ENCODE measurements at places on chromosomes 13 and 19. TPM values are rescaled to one million over a fixed set of nuclear protein-coding genes. Genes with fewer than 3 reads are reported as not detected.

DNA sequence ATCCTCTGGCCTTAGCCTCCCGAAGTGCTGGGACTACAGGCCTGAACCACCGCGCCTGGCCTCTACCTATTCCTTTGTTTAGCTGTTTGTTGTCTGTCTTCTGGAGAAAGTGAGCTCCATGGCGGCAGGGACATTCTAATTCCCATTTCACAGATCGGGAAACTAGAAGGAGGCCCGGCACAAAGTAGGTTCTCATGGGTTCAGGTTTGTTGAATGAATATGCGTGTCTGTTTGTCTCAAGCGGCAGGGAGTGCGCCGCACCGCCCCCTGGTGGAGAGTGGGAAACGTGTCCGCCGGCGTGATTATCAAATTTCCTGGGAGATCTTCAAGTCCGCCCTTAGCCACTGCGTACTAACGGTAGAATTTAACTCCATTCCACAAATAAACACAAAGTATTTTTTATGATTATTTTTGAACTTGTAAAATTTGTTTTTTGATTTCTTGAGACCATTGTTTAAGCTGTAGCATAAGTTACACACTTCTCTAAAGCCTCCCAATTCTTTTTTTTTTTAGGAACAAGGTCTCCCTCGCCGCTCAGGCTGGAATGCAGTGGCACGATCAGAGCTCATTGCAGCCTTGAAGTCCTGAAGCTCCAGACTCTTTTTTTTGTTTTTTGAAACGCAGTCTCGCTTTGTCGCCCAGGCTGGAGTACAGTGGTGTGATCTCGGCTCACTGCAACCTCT is 8.9 kb upstream of the CCDC9 start:
- H3K27ac ChIP-seq = peak overlapping the region; percentile 62
- no peak overlapping the region for H3K4me3 ChIP-seq

GRCh38 chr13:86052141-86052540 is 252.9 kb upstream of the SLITRK6 start:
- H3K4me1 ChIP-seq = no peaks in the 10 kb centered on the region
- H3K36me3 ChIP-seq = no peaks in the 10 kb centered on the region
- H3K27ac ChIP-seq = no peak overlapping the region
- H3K4me3 ChIP-seq = no peak overlapping the region

Gene CATSPERD
- total RNA-seq = not detected

- peak overlapping the region; percentile 92 for H3K4me3 ChIP-seq
- peaks cover 5% of the 10 kb centered on the region for H3K27me3 ChIP-seq
- DNase-seq = peak; percentile 70
- H3K36me3 ChIP-seq = peaks cover 6% of the 10 kb centered on the region
- H3K4me1 ChIP-seq = peaks cover 29% of the 10 kb centered on the region
These were observed 755 bp upstream of the RAB3A start for GRCh38 chr19:18204394-18205199.

GRCh38 chr13:47142105-47142504 is 245.3 kb upstream of the HTR2A start:
- H3K27ac ChIP-seq = no peak overlapping the region
- H3K36me3 ChIP-seq = no peaks in the 10 kb centered on the region
- peaks cover 2% of the 10 kb centered on the region for H3K27me3 ChIP-seq

DNA sequence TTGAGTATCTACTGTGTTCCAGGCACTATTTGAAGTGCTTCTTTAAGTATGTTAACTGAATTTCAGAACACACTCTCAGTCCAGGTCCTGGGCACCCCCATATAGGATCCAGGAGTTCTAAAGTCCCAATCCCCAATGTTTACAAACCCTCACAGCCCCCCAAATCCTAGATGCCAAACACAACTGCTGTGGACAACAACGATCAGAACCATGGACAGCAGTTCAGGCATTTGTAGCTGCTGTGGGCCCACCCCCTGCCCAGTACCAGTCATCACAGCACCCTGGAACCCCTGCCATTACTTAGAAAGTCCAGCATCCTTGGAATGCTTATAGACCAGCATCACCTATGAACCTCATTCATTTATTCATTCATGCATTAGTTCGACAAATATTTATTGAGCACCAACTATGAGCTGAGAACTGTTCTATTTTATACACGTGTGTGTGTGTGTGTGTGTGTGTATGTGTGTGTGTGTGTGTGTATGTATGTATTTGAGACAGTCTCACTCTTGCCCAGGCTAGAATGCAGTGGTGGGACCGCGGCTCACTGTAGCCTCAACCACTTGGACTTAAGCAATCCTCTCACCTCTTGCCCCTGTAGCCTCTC is 19.3 kb upstream of the SDHAF1 start:
- no peak for DNase-seq
- H3K27me3 ChIP-seq = peaks cover 13% of the 10 kb centered on the region
- no peaks in the 10 kb centered on the region for H3K36me3 ChIP-seq

Gene TDRD3
- 22.5 TPM for total RNA-seq

DNA sequence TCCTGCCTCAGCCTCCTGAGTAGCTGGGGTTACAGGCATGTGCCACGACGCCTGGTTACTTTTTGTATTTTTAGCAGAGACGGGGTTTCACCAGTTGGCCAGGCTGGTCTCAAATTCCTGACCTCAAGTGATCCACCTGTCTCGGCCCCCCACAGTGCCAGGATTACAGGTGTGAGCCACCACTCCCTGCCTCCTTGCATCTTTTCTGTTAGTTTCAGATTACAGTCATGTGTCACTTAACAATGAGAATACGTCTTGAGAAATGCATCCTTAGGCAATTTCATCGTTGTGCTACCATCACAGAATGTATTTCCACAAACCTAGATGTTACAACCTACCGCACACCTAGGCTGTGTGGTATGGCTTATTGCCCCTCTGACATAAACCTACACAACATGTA is 180.4 kb downstream of the TM9SF2 start:
- H3K4me1 ChIP-seq = no peaks in the 10 kb centered on the region
- no peak overlapping the region for H3K27ac ChIP-seq
- no peak for DNase-seq
- H3K27me3 ChIP-seq = no peaks in the 10 kb centered on the region
- peaks cover 1% of the 10 kb centered on the region for H3K36me3 ChIP-seq

DNA sequence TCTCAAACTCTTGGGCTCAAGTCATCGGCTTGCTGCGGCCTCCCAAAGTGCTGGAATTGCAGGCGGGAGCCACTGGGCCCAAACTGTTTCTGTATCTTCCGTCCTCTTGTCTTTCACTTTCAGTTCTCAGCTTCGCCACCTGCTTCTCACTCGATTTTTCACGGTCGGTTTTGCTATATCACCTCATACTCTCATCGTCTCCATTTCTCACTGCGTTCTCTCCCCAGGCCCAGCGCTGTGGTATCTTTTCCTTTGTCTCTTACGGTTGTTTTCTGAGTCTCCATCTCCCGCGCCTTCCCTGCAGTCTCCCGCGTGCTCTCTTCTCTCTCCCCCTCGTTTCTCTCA is 14.9 kb downstream of the SSC5D start:
- H3K36me3 ChIP-seq = no peaks in the 10 kb centered on the region
- H3K27ac ChIP-seq = peak overlapping the region; percentile 91
- H3K27me3 ChIP-seq = peaks cover 3% of the 10 kb centered on the region
- H3K4me3 ChIP-seq = peak overlapping the region; percentile 88

- H3K36me3 ChIP-seq = peaks cover 84% of the 10 kb centered on the region
- no peak overlapping the region for H3K27ac ChIP-seq
- no peak for DNase-seq
- no peak overlapping the region for H3K4me3 ChIP-seq
- peaks cover 17% of the 10 kb centered on the region for H3K4me1 ChIP-seq
These were observed 48.7 kb downstream of the ESD start for GRCh38 chr13:46748300-46748699.

GRCh38 chr19:1947651-1948209 is 6.8 kb downstream of the CSNK1G2 start:
- DNase-seq = no peak
- H3K27ac ChIP-seq = no peak overlapping the region
- no peak overlapping the region for H3K4me3 ChIP-seq
- H3K27me3 ChIP-seq = no peaks in the 10 kb centered on the region

Gene TUBA3C
- not detected for total RNA-seq

- H3K4me1 ChIP-seq = peaks cover 5% of the 10 kb centered on the region
- H3K4me3 ChIP-seq = no peak within 1 kb of the TSS
- H3K27me3 ChIP-seq = no peaks in the 10 kb centered on the region
- H3K27ac ChIP-seq = no peak within 1 kb of the TSS
These were observed at the start of gene TEX101 for GRCh38 chr19:43414554-43414953. TSS of gene TEX101 (plus strand) at chr19:43414890. CDS start at chr19:43415920, 1,030 bp downstream.

DNA sequence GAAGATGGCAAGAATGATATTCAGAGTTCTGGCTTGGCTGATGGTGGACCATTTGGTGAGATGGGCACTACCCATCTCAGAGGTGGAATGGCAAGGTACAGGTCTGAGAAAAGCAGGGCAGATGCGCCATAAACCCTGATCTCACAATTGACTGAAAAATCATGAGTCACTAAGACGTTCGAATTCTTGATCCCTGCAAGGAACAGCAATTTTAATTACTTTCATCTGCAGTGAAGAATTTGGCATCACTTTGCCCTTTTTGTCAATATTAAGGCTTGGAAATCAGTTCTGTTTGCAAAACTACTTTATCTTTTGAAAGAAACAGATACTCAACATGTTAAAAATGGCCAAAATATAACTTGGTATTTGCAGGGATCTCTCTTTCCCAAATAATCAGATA is 38.1 kb downstream of the HTR2A start:
- H3K27ac ChIP-seq = no peak overlapping the region
- H3K4me1 ChIP-seq = no peaks in the 10 kb centered on the region
- peaks cover 4% of the 10 kb centered on the region for H3K27me3 ChIP-seq
- H3K4me3 ChIP-seq = no peak overlapping the region
- no peak for DNase-seq

DNA sequence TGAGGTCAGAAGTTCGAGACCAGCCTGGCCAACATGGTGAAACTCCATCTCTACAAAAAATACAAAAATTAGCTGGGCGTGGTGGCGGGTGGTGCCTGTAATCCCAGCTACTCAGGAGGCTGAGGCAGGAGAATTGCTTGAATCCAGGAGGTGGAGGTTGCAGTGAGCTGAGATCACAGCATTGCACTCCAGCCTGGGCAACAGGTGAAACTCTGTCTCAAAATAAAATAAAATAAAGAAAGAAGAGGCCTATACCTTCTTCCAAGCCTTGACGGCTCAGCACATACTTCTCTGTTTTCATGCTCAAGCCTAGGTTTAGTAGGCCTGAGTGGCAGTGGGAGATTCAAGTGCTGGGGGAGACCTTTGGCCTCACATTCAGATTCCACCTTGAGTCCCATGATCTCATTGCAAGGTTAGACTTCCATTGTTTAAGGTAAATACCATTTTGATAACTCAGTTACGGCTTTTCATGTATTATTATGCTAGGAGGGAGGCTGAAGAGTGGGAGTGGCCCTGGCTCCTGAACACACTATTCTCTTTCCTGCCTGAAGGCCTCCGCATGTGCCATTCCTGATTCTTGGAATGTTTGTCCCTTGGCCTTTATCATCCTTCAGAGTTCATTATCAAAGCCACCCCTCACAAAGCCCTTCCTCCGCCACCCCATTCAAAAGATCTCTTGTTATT is 1.6 kb upstream of the SPINT2 start:
- no peaks in the 10 kb centered on the region for H3K27me3 ChIP-seq
- H3K4me1 ChIP-seq = peaks cover 39% of the 10 kb centered on the region
- peak overlapping the region; percentile 99 for H3K27ac ChIP-seq
- no peak for DNase-seq

Gene RBM26
- 73.5 TPM for total RNA-seq

- H3K4me3 ChIP-seq = no peak overlapping the region
- DNase-seq = no peak
These were observed 8.8 kb downstream of the IL4I1 start for GRCh38 chr19:49887665-49888509.

- no peaks in the 10 kb centered on the region for H3K36me3 ChIP-seq
- no peak for DNase-seq
- no peaks in the 10 kb centered on the region for H3K4me1 ChIP-seq
- H3K4me3 ChIP-seq = no peak overlapping the region
These were observed 15.1 kb upstream of the CEBPG start for GRCh38 chr19:33358408-33358807.

Gene ADGRE1
- 0.15 TPM for total RNA-seq

Gene CLDN10
- total RNA-seq = not detected

Gene MBD3L5
- not detected for total RNA-seq

GRCh38 chr13:23460921-23461320 is 27.4 kb upstream of the SACS start:
- no peak for DNase-seq
- H3K27ac ChIP-seq = no peak overlapping the region
- no peak overlapping the region for H3K4me3 ChIP-seq
- peaks cover 19% of the 10 kb centered on the region for H3K4me1 ChIP-seq
- H3K36me3 ChIP-seq = no peaks in the 10 kb centered on the region

GRCh38 chr13:52599848-52600603 is 42.2 kb upstream of the HNRNPA1L2 start:
- no peaks in the 10 kb centered on the region for H3K36me3 ChIP-seq
- H3K27me3 ChIP-seq = peaks cover 16% of the 10 kb centered on the region
- H3K4me1 ChIP-seq = peaks cover 8% of the 10 kb centered on the region
- peak; percentile 32 for DNase-seq

DNA sequence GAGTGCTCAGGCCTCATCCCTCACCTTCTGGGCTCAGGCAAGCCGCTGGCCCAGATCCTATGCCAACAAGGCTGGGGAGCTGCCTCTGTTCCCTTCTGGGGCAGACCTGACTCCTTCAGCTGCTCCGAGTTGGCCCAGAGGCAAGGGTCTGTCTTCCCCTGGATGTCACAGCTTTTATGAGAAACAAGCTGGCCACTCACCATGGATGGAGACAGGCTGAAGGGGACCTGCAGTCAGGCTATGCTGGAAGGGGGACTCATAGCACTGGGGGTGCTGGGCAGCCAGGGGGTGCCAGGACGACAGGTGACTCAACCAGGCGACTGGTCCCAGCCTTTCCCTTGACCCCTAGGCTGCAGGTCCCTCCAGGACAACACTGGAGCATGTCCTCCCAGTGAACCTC is 52.4 kb upstream of the C1QTNF9B start:
- no peaks in the 10 kb centered on the region for H3K36me3 ChIP-seq
- peaks cover 16% of the 10 kb centered on the region for H3K27me3 ChIP-seq
- no peak overlapping the region for H3K27ac ChIP-seq
- no peak for DNase-seq
- no peak overlapping the region for H3K4me3 ChIP-seq
- no peaks in the 10 kb centered on the region for H3K4me1 ChIP-seq

Gene IL11
- total RNA-seq = not detected

DNA sequence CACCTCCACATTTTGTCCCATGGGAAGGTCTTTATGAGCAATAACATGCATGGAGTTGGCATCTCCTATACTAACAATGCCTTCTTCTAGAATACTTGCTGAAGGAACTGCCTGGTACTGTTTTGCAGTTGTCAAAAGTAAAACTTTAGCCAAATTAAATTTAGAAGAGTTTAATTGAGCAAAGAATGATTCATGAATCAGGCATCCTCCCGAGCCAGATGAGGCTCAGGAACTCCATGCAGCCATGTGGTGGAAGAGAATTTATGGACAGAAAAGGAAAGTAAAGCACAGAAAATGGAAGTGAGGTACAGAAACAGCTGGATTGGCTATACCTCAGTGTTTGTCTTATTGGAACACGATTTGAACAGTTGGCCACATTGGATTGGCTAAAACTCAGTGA is 1081.9 kb downstream of the SLITRK1 start:
- no peak overlapping the region for H3K4me3 ChIP-seq
- no peaks in the 10 kb centered on the region for H3K4me1 ChIP-seq
- no peaks in the 10 kb centered on the region for H3K36me3 ChIP-seq
- DNase-seq = no peak

GRCh38 chr19:1882089-1882785 is 3.1 kb downstream of the ABHD17A start:
- no peaks in the 10 kb centered on the region for H3K27me3 ChIP-seq
- H3K4me3 ChIP-seq = peak overlapping the region; percentile 58
- DNase-seq = no peak
- H3K27ac ChIP-seq = peak overlapping the region; percentile 61

GRCh38 chr13:52067237-52067636 is 42.7 kb downstream of the UTP14C start:
- H3K4me1 ChIP-seq = no peaks in the 10 kb centered on the region
- no peaks in the 10 kb centered on the region for H3K36me3 ChIP-seq
- H3K27me3 ChIP-seq = peaks cover 19% of the 10 kb centered on the region
- DNase-seq = no peak
- no peak overlapping the region for H3K27ac ChIP-seq

Gene DAND5
- total RNA-seq = not detected

GRCh38 chr19:38035515-38036495 is 128.8 kb downstream of the SIPA1L3 start:
- H3K4me1 ChIP-seq = peaks cover 74% of the 10 kb centered on the region

Data from activated B cell treated with CpG ODN at 0.5 μM for 24 hours (primary cell).